ENCODE measurements at places on chromosomes 2 and 18. TPM values are rescaled to one million over a fixed set of nuclear protein-coding genes. Genes with fewer than 3 reads are reported as not detected.
A peak's percentile ranks its signal among the peaks of the same experiment; 100 is the strongest.

GRCh38 chr2:232296776-232297525 is 81.6 kb upstream of the ALPP start:
- no peak for DNase-seq

GRCh38 chr2:85441864-85442263 is 23.4 kb downstream of the SH2D6 start:
- DNase-seq = no peak

- no peak for DNase-seq
Measured at GRCh38 chr2:30038419-30038818, 108.4 kb upstream of the YPEL5 start.

- no peak for DNase-seq
Measured at GRCh38 chr2:239200646-239201530, 199.9 kb downstream of the HDAC4 start.

GRCh38 chr2:158600155-158600802 is 143.5 kb downstream of the PKP4 start:
- DNase-seq = peak; percentile 49

DNA sequence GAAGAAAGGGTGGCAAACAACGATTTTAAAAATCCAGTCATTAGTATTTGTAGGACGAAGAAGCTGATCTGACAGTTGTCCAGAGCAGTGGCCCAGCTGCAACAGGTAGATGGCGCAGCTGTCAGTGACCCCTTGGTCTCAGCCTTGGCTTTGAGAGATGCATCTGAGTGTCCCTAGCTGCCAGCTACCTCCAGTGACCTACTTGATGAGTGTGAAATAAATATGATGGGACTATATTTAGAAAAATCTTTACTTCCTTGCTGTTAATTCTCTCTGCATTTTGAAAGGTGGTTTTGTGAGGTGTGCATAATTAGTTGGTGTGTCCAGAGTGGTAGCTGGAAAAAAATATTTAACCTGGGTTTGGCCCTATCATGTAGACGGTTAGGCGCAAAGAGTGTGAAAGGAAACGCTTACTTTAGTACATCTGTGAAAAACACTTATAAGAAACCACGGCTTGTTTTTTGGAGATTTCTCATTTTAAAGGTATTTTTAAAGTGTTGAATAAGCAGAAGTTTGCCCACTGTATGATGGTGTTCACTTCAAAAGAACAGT is 963 bp downstream of the INPP1 start:
- DNase-seq = peak; percentile 83

DNA sequence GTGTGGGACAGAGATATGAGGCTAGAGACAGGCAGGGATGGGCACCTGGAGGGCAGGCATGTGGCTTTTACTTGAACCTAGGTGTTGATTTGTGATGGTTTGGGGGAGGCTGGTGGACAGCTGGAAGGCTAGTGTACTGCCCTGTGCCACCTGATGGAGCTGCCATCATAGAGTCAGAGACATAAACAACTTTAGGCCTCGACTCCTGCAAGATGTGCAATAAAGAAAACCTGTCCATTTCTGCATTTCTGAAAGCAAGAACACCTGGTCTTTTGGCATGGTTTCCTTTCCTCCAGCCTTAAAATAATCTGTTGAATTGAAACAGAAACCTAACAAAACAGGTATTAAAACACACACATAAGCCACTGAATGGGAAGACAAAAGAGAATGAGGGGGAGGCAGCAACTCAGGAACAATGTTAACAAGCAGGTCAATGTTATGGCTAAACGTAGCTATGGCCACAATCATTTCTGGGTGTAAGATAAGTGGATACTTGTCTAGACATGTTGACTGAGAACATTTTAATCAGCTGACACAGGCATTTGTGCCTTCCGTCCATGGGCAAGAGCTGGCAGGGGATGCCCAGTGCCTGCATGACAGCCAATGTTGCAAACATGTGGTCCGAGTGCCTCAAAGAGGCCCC is 87.8 kb downstream of the KCTD1 start:
- no peak for DNase-seq

DNA sequence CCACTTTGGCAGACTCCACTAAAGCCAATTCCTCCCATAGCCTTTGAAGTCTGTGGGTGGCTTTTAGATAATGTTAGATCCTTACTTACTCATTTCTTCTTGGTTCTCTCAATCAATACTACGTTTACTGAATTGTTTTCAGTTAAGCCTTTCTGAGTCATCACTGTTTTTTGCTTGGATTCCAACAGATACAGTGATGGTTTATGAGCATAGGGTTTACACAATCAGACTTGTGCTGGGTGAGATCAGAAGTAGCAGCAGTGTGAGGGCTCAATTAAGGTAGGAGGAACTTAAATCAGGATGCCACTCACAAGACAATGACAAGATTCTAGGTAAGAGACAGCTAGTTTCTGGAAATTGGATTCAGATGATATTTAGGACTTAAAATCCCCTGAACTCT is 297.7 kb upstream of the DOK6 start:
- no peak for DNase-seq

DNA sequence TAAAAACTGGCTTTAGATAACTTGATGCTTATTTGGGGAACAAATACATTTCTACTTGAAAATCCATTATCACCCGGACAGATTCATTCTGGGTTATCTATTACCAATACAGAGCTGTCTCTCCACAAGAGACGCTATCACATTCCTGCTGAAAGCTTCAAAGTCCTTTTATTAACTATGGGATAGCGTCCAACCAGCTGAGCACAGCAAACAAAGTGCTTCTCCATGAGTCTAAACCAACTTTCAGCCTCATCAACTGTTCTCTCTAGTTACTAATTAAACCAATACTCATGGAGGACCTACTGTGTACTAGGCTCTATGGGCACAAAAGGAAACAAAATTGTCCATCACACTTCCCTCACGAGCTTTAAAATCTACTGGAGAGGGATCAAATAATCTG is 132.8 kb downstream of the L3MBTL4 start:
- no peak for DNase-seq

DNA sequence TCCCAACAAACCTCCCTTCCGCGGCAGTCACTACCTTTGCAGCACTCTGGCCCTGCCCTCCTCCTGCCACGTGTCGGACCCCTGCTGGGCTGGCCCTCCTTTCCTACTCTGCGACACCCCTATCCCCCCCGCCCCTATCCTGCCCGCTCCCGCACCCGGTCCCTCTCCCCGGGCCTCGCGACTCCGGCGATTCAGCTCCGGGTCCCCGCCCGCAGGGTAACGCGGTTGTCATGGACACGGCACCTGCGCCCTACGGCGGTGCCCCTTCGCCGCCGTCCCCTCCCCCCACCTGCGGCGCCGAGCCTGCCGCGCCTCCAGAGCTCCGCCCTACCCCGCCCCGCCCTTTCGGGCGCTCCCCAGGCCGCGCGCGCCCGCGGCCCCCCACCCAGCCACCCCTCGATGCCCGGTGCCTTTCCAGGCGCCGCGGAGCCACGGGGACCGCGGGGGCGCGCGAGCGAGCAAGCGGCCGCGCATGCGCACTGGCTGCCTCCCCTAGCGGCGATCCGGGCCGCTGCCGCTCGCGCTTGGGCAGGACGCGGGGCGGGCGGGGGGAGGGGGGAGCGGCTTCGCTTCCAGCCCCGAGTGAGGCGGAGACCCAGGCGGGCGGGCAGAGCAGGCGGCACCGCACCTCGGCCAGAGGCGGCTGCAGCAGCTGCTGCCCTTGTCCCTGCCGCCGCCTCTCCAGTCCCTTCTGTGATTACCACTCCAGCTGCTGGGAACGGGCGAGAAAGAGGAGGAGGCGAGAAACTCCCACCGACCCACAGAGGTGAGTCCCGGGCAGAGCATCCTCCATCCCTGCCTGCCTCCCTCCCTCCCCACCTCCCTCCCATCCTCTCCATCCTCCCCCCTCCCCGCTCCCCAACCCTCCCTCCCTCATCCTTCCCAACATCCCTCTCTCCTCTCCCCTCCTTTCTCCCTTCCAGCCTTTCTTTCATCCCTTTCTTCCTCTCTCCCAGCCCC is at the start of gene CTNNA2:
Gene CTNNA2 (plus strand): TSS at position 610 of the 960 bp plus-strand sequence.
- DNase-seq = no peak

GRCh38 chr2:3664118-3664517 is 6.1 kb downstream of the ALLC start:
- DNase-seq = no peak

DNA sequence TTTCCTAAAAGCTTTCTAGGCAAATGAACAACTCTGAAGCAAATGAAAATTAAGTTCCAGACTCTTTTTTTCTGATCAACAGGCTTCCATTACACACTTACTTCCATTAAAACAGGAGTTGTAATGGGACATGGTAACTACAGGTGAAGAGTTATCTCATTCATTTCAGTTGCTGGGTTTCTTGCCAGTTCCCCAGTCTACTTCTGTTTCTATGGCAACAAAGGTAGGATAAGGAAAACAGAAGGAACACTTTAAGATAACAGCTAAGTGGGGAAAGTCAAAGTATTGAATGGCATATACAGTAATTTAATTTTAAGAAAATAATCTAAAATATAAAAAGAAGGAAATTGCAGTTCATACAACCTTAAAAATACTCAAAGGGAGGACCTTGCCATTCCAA is 25.1 kb downstream of the BAZ2B start:
- DNase-seq = peak; percentile 13

DNA sequence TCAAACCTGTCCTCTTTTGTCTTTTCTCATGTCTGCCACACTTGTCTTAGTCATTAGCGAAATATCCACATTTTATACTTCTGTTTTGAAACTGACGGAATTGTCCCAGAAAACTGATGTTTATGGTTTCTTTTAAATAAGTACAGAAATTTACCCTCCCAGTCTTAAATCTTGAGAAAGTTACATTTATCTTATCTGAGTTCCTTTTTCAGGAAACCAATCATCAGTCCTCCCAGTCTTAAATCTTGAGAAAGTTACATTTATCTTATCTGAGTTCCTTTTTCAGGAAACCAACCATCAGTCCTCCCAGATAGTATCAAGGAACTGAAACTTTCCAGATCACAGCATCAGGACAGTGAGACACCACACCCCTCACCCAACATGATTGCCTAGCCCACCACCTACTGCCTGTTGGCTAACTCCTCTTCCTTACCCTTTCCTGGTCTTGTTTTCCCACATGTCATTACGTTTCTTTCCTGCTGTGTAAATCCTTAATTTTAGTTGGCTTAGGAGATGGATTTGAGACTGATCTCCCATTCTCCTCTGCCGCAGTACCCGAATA is 247.7 kb downstream of the PTPRM start:
- DNase-seq = no peak

DNA sequence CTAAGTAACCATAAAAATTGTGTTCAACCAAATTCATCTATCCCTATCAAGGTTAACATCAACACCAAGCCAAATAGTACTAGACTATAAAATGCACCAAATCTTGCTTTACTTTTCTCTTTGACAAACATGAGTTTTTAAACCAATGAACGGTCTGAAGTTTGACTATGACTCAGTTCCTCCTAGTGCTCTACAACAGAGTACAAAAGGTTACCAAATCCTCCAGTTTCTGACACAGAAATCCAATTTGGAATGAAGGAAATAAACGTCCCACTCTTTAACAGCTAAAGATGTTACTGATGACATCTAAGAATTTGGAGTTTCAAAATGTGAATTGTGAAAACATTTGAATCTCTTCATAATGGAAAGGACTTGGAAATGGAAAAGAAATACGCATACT is 11.8 kb upstream of the ACVR1 start:
- DNase-seq = no peak

DNA sequence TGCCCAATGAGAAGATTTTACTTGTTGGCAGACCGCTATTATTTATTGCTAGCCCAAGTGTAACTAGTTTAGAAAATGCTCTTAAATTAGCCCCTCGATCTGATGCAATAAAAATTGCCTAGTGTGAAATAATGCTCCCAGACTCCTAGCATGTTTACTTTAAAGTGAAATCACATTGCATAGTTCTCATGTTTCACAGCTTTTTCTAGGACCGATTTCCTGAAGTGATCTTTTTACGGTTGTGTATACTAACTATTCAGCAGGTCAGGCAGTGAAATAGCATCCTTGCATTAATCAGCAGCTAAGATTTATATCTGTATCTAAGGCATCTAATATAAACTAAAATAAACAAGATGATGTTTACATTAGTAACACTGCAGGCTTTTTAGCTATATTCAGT is 52.4 kb downstream of the PMS1 start:
- DNase-seq = no peak

GRCh38 chr2:15971351-15971750 is 31.0 kb downstream of the MYCN start:
- DNase-seq = no peak

GRCh38 chr2:9423922-9424272 is 443 bp downstream of the CPSF3 start:
- peak; percentile 39 for DNase-seq

GRCh38 chr2:40268566-40268965 is 183.3 kb downstream of the SLC8A1 start:
- no peak for DNase-seq

DNA sequence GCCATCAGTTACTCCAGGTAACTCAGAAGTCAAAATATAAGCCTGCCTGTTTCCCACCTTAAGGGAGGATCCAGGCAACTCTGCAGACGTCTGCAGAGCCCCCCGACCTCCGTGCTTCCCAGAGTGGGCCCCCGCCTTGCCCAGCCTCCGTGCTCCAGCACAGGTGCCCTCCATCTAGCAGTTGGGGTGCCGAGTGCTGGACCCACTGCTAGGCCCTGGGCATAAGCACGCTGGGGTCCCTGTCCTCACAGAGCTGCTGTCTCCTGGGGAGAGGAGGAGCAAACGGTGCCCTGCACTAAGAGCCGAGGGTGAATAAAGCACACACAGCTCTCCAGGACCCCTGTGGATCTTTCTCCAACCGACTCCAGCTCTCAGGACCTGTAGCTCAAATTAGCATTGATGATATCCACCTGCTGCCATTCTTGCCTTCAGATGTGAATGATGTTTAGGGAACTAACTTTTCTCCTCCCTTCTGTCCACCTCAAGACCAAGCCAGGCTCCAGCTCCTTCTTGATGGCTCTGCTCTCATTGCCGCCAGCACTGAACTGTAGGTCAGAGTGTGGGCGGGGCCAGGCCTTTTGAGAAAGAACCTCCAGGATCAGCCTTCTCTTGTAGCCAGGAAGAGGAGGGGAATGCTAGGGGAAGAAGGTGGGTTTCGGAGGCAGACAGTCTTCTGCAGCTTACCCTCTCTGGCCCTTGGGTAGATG is 121.2 kb downstream of the SMAD7 start:
- DNase-seq = no peak

- no peak for DNase-seq
Measured at GRCh38 chr18:22690556-22690955, 242.6 kb upstream of the RBBP8 start.

GRCh38 chr2:238380785-238381184 is 45.9 kb upstream of the ASB1 start:
- peak; percentile 77 for DNase-seq

GRCh38 chr2:239225371-239225851 is 175.4 kb downstream of the HDAC4 start:
- peak; percentile 25 for DNase-seq

- DNase-seq = peak; percentile 32
Measured at GRCh38 chr18:24543795-24544498, 83.5 kb downstream of the HRH4 start.

GRCh38 chr2:68127358-68128242 is 30.1 kb upstream of the PNO1 start:
- no peak for DNase-seq

GRCh38 chr2:239583879-239584859 is 183.3 kb upstream of the HDAC4 start:
- no peak for DNase-seq

MEP1B gene
- not detected for total RNA-seq

MAL gene
- not detected for total RNA-seq

TRIB2 gene
- 8.6 TPM for total RNA-seq

IL36A gene
- not detected for total RNA-seq

NEMP2 gene
- total RNA-seq = 1.7 TPM

CRYGD gene
- total RNA-seq = not detected

DYNC2LI1 gene
- 9.7 TPM for total RNA-seq

FAM136A gene
- total RNA-seq = 73.6 TPM

SLC5A7 gene
- total RNA-seq = not detected

POMC gene
- total RNA-seq = not detected

Measured in HT-29 (cell line).